HT-29 (cell line): ENCODE measurements at places on chromosomes 5 and 9. TPM values are rescaled to one million over a fixed set of nuclear protein-coding genes. Genes with fewer than 3 reads are reported as not detected.

- peak; percentile 88 for DNase-seq
Measured at GRCh38 chr9:83956436-83957247, 23.4 kb downstream of the HNRNPK start.

DNA sequence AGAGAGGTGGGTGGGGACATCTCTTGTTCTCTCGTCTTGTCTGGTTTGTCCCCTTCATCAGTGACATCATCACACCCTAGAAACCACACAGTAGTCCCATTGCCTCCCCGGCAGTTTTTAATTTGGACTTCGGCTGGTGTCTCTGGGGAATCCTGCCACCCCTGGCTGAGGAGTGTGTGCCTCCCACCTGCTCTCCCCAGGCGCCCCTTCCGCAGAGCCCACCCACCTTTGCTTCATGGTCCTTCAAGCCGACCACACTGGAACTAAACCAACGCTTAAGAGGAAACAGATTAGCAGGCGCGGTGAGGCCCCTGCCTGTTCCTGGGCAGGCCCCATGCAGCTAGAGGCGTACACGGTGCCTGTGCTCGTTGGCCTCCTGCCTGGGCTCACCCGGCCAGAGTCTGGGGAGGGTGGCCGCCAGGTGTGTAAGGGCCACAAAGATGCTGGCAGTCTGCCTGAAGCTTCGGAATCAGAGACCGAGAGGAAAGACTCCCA lies 107.6 kb upstream of the SPRY4 start:
- no peak for DNase-seq

DNA sequence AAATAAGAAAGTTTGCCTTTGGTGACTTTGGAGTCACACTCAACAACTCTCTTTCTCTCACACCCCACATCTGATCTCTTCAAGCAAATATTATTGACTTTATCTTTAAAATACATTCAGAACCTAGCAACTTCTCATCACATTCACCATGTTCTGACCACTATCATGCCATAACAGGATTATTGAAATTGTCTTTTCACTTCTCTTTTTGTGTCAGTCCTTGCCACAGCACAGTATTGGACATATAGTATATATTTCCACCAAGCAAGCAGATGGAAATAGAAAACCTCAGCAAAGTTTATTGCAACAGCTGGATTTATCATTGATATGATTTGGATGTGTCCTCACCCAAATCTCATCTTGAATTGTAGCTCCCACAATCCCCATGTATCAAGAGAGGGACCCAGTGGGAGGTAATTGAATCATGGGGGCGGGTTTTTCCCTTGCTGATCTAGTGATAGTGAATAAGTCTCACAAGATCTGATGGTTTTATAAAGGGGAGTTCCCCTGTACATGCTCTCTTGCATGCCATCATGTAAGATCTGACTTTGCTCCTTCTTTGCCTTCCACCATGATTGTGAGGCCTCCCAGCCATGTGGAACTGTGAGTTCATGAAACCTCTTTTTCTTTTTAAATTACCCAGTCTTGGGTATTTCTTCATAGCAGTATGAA lies 26.9 kb upstream of the ITGA1 start:
- no peak for DNase-seq

DNA sequence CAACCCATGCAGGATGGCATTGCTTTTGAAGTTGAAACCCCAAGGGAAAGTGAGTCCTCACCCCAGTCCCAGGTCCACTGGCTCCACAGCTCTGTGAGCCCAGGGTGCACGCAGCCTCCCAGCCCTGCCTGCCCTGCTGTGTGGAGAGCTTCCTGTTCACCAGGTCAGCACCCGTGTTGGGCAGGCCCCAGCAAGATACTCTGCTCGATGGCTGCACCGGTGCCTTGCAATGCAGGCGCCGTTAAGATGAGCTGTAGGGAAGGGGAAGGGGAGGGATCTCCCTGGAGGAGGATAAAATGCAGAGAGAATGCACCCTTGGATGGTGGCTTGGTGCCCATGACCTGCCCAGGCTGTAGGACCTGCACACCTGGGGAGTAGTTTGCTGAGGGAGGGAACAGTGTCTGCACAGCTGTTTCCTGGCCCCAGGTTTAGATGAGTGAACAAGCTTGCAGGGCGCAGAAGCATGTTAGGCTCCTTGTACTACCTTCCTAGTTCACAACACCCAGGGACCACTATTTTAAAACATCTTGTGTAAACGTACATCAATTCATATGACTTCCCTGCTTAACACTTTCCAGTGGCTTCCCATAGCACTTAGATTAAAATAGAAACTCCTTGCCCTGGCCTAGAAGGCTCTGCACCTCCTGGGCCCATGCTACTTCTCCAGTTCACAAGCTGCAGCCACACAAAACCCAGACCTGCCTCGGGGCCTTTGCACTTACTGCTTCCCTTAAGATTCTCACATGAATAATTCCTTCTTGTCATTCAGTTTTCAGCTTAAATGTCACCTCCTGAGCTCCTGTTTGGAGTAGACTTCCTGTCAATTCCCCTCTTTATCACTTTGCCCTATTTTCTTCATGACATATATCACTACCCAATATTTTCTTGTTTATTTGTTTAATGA lies 19.6 kb downstream of the FAT2 start:
- no peak for DNase-seq

The DTWD2 gene
- total RNA-seq: 10.9 and 15.7 TPM in 2 replicates

The IFNA6 gene
- not detected in 2 replicates for total RNA-seq

The TUBB4B gene
- total RNA-seq: 607 and 627 TPM in 2 replicates

The DDX4 gene
- total RNA-seq: not detected in 2 replicates

The MED10 gene
- 18.5 and 20.1 TPM in 2 replicates for total RNA-seq

DNA sequence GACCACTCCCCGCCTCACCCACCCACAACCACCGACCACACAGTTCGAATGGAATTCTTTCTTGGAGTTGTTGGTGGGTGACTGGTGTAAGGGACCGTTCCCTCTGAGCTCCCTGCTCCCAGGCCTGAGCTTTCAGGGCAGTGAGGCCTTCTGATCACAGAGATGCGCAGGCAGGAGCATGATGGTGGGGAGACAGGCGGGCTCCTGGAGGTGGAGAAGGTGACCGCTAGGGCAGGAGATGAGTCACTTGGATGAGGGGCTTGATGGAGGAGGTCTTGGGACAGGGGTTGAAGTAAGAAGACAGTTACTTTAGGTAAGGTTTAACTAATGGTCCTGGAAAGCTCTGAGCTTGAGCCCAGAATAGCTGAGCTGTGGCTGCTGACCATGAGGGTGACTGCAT lies 88.5 kb downstream of the HSPA4 start:
- no peak for DNase-seq

The PAM gene
- total RNA-seq: 108 and 119 TPM in 2 replicates

DNA sequence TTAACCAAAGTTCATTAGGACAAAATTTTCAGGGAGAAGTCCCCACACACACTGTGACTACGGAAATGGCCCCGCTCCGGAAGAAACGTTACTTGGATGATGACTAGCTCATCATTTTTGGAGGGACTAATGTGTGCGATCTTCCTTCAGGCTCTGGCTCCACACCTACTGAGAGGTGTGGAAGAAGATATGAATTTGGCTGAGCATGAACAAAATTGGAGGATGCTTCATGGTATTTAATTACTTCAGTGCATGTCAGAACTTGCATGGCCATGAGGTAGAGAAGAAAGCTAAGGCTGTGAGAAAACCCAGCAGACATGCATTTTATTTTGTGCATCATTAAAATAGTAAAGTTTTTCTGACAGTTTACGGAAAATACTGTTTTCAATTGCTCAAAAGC lies 202.1 kb upstream of the TLE4 start:
- no peak for DNase-seq

The FCN2 gene
- not detected in 2 replicates for total RNA-seq

GRCh38 chr5:8418049-8418426 lies 549.1 kb downstream of the MTRR start:
- DNase-seq: no peak

GRCh38 chr5:23991406-23991805 lies 484.0 kb downstream of the PRDM9 start:
- no peak for DNase-seq

The WDR38 gene
- total RNA-seq: not detected in 2 replicates

DNA sequence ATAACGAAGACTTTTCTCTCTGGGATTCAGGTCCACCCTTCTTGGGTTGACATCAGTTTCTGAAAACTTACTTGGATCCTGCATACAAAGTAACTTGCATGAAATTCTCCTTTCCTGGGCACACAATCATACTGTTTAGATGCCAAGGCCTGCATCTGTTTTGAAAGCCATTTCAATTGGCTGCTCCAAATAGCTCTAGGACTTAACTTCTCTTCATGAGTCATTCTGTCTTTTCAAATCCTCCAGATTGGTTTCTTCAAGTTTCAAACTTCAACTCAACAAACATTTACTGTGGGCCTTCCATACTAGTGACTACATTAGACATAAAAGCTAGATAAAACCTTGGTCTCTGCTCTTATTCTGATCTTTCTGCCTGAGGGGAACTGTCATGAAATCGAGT lies 54.8 kb upstream of the HMHB1 start:
- DNase-seq: no peak

The ZNF879 gene
- not detected in 2 replicates for total RNA-seq

The NEUROG1 gene
- not detected in 2 replicates for total RNA-seq

The ZNF454 gene
- total RNA-seq: not detected in 2 replicates

The FRRS1L gene
- total RNA-seq: not detected in 2 replicates

DNA sequence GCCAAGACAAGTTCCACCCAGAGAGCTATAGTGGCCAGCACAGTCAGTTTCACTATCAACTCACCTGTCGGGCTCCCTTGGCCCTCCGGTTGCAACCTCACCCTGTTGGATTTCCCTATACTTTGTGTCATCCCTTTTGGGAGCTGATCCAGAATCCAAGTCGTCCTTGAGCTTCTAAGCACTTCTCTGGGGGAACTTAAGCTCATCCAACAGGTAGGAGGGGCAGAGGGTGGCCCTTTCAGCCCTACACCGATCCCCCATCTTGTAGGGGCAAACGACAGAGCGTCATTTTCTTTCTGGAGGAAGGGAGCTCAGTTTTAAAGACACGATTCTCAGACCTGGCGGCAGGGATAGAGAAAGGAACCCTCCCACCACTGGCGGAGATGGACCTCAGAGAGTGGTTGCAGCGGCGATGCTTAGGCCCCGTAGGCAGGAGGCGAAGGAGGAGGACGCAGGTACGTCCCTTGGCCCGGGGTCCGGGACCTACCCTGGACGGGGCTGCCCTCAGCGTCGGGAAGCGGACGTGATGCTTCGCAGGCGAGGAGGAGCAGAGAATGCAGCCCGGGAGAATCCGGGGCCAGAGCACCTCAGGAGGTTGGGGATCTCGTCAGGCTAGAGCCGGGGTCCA lies 519 bp downstream of the ZER1 start:
- peak; percentile 33 for DNase-seq

- peak; percentile 38 for DNase-seq
Measured at GRCh38 chr9:98795970-98796363, 388 bp downstream of the ANKS6 start.

DNA sequence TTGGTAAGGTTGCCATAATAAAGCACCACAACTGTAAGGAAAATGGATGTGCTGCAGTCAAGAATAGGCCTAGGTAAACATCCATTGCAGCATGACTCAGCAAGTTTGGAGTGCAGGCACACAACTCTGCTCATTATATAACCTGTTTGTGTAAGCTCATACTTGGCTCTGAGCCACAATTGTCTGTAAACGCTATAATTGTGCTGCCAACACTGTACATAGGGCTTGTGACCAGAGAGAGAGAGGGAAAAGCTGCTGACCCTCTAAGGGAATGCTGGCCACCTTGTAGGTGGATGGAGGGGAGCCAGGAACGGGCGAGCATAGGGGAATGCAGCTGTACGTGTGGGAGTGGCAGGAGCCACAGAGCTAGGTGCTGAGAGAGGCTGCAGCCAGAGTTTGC lies 2186.5 kb upstream of the ACO1 start:
- no peak for DNase-seq

GRCh38 chr5:123937230-123937629 lies 425.3 kb downstream of the CSNK1G3 start:
- peak; percentile 86 for DNase-seq

- peak; percentile 95 for DNase-seq
Measured at GRCh38 chr9:89179895-89180734, 1.5 kb upstream of the SHC3 start.

DNA sequence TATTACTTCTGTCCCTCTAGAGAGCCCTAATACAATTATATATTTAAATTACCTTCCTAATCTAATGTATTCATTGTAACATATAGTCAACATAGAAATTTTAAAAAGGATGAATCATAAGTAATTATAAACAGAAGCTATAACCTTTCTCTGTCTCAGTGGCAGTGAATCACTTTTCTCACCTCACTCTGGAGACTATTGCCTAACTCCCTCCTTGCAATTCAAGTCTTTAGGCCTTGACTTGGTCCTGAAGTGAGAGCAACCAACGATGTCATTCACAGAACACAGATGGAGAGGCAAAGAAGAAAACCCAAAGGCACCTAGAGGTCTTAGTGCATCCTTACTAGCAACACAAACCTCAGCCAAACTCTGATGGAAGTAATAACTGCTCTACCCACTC lies 133.3 kb upstream of the DPYSL3 start:
- DNase-seq: no peak
